ENCODE measurements at places on chromosomes 3 and 15.

DNA sequence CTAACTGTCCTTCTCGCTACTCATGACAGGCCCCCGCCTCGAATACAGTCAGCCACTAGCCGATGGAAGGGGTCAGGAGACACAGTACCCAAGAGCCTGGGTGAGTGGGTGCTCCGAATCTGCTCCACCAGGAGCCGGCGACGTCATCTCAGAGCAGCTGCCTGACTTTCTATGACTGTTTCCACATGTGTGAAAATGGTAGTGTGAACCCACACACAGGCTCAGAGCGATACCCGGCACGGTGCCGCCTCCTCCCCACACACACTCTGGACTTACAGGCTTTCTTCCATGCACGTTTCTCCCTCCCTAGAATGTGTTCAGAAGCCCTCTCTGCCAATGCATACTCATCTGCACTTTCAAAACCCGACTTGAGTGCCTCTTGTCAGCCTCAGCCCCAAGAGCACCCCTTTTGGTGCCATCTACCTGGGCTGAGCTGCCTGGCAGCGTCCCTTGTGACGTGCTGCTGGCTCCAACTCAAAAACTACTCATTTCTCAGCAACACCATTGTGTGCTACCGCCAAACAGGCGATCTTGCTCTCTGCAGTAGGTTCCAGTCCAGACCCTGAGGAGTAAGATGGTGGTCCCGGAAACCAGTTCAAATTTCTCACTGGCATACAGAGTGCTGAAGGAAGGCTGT lies 29.7 kb downstream of the VGLL4 start:
- no peak for DNase-seq

GRCh38 chr15:68347392-68347791 lies 69.8 kb downstream of the FEM1B start:
- DNase-seq: no peak

- DNase-seq: no peak
Measured at GRCh38 chr15:31346367-31347066, 19.9 kb downstream of the KLF13 start.

DNA sequence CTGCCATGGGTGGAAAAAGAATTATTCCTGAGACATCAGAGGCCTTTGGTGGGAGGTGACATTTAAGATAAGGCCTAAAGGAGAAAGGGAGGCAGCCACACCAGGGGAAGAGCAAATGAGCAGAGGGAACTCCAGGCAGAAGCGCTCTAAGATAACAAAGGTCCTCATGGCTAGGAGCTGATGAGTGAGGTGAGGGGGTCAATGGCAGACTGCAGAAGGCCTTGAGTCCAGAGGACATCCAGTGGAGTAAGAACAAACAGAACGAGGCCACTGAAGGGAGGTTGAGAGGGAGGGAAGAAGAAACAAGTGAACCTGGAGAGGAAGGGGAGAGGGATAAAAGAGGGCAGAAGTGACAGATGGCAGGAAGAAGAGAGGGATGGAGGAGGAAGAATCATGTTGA lies 97.3 kb downstream of the CTNNB1 start:
- no peak for DNase-seq

- DNase-seq: no peak
Measured at GRCh38 chr3:27532426-27533260, 48.5 kb upstream of the SLC4A7 start.

GRCh38 chr3:53730576-53730975 lies 115.6 kb downstream of the CHDH start:
- no peak for DNase-seq

DNA sequence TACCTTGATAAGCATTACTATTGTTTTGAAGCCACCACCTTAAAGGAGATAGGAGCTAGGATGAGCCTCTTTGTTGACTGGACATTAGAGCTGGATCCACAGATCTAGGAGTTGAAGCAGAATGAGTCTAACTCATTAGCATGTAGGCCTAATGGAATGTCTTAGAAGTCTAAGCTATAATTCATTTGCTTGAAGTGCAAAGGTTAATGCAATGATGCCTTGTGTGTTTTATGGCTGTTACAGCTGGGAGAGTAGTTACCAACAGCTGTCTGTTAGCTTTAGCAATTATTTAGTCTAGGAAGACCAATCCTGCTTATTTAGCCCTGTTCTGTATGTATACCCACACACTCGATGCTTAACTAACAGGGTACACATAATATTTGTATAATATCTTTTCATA lies 419.3 kb downstream of the TUSC7 start:
- DNase-seq: no peak

GRCh38 chr3:174776636-174777035 lies 82.5 kb upstream of the NAALADL2 start:
- no peak for DNase-seq

DNA sequence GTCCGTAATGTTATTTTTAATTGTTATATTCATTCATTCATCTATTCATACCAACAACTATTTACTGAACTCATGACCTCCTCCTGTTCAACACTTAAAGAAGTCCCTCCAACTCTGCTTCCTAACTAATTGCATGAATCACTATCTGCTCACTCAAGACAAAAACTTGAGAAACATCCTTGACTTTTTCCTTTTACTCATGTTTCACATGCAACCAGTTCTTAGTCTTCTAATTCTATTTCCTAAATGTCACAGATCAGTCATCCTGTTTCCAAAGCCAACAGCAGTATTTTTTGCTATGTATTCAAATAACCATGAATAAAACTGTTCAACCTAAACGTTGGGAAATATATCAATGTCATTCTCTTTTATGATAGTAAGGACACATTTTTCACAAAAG lies 124.6 kb upstream of the GBE1 start:
- DNase-seq: no peak

- no peak for DNase-seq
Measured at GRCh38 chr3:44106756-44107155, 134.9 kb upstream of the TOPAZ1 start.

DNA sequence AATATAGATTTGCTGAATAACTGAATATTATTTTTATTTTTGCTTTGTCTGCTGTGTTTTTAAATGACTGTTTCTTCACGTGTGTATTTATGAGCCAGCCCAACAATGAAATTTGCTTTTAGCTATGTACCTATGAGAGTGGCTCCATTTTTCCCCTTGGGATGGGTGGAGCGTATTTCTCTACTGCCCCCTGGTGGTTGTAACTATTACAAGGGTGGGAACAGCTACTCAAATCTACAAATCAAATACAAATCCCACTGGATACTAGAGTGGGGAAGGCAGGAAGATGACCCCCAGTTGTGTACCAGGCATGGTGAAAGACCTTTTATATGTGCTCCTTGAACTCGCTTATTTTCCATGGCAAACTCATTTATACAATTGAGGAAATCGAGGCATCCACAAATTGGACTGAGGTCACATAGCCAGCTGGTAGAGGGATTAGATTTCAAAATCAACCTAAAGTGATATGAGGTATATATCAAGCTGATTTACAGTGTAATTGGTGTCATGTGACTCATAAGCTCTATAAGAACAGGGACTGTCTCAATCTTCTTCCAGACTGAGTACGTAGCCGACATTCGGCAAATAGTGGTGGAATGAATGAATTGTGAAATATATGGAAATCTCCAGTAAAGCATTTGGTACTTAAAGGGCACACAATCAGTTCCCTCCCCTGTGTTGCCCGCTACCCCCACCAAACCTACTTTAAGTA lies 69.5 kb upstream of the VEPH1 start:
- peak; percentile 47 for DNase-seq

DNA sequence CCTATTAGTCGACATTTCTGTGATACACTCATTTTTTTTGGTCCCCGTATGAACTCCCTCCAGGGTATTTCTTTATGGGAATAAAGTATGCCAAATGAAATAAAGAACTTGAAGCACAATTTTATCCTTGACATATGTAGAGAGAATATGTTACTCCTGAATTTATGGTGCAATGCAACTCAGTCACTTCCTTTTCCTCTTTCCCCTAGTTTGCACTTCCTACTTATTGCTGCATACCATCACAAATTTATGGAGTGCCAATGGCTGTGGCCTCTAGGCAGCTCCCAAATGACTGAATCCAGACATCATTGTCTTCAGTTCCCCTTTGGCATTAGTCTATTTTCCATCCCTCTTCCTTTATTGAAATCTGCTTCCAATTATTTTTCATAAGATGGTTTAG lies 403.5 kb downstream of the FHIT start:
- no peak for DNase-seq

DNA sequence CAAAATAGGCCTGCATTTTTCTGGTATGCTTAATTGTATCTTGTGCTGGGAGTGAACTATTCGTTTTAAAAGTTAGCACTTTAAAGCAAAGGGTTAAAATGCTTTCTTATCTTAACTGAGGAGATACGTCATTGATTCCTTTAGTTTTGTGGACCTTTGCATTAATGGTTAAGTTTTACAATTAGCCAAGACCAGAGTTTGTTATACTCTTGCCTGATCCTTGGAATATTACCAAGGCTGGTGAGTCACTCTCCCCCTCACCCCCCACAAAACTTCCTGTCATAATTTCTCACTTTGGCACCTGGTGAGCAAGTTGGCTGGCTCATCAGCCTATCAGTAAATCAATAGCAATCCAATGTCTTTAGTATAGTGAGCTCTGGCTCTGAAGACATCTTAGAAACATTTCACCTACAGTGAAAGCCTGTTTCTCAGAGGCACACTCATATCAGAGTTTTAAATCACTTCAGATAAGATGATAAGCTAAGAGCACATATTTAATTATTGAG lies 26.7 kb downstream of the SLC2A2 start:
- DNase-seq: no peak

- no peak for DNase-seq
Measured at GRCh38 chr15:41231422-41232226, 556 bp downstream of the CHP1 start.

- DNase-seq: no peak
Measured at GRCh38 chr3:41960826-41961750, 815 bp downstream of the ULK4 start.

- DNase-seq: no peak
Measured at GRCh38 chr15:40121911-40122638, 13.4 kb upstream of the BMF start.

DNA sequence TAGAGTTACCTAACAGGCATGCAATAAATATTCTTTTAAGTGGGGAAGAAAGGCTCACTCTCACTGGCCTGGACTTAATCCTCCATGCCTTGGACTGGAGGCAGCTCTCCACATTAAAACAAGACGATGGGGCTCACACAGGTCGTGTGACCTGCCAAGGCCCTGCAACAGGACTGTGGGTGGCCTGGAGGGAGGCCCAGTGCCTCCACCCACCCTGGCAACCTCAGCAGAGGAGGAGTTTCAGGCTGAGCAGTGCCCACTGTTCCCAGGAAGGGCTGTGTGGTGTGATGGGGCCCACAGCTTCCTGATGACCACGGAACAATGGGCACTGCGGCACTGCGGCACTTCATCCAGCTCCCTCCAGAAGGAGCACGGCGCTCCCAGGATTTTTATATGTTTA lies 5.5 kb downstream of the UROC1 start:
- DNase-seq: no peak

GRCh38 chr3:35413483-35413882 lies 225.8 kb upstream of the ARPP21 start:
- DNase-seq: no peak

DNA sequence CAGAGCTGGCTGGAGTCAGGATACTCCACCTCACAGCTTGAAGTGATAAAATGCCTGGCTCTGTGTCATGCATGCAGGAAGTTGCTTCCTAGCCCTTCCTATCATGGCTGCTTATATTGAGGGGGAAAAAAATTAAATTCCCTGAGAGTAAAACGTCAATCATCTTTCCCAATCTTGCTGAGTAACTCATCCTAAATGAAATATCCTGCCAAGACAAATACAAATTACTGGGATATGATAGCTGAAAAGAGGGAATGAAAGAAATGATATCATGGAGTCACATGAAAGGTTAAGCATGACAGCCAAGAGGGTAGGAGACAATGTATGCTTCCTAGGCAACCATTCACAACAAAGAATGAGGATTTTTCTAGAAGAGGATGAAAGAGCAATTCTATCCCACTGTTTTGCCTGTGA lies 110.6 kb downstream of the ABI3BP start:
- no peak for DNase-seq

DNA sequence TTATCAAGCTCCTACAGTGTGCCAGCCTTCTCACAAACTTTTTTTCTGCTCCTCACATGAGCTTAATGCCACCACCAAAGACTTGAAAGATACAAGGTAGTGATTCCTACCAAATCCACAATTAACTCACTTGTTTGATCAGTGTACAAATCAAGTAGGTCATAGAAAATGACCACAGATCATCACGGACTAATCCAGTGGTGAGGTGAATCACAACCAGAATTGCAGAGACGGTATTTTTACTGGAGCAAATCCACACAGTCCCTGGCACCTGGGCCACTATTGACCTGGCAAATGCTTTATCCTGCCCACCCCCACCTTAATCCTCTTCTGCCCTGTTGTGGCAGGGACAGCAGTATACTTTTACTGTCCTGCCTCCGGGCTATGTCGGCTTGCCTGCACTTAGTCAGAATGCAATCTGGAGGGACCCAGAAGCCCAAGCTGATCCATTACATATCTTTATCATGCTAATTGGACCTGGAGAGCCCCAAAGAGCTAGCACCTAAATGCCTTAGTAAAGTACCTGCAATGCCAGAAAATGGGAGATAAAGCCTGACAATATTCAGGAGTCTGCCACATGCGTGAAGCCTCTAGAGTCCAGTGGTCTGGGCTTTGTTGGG lies 83.9 kb upstream of the CDV3 start:
- DNase-seq: no peak

DNA sequence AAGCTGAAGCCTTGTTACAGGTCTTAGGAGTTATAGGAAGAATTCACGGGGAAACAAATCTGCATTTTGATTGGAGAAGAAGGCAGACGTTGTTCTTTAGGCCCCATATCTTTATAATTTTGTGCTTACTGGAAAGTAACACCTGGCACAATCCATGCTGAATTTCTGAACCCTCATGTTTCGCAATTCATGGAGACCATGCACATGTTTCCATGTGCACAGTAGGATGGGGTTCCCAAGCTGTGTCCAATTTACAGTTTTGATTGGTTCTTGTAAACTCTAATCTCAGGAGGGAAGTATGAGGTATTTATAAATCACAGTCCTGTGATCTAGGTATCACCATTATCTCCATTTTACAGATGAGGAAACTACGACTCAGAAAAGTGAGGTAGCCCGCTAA lies 7.8 kb upstream of the SCAANT1 start:
- DNase-seq: no peak

DNA sequence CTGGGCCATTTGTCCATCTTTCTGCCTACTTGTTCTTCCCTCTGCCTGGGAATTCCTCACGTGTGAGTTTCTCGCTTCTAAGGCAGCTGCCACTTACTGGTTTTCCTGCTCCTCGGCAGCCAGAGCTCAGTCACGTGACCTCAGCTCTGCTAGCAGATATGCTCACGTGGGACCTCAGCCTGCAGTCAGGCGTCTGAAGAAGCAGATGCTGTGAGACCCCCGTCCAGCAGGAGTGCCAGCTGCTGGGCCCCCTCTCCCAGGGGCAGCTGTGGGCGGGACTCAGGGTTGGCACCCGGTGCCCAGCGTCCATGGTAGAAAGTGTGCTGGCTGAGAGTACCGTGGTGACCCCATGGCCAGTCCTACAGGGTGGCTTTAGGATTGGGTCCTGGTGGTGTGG lies 161.3 kb upstream of the TLE3 start:
- peak; percentile 87 for DNase-seq

All from retina (tissue), 1 donor.